Brain microvascular endothelial cell (primary cell): ENCODE measurements at places on chromosomes 7 and 10.

DNA sequence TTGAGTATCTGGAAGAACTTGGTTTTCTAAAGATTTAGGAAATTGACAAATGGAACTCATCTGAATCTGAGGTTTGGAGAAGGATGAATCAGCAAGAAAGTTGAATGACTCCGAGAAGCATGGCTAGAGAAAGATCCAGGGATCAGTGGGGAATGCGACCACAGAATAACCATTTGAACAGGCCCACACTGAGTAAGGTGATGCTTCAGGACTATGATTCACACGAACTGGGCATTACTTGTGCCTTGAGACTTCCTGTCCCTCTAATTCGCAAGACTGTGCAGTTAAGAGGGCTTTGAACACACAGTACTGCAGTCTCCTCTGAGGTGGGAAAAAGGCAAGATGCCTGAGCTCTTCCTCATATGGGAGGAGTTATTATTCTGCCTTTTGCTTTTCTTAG, 395.5 kb upstream of the POM121L12 start:
- no peak for DNase-seq

GRCh38 chr7:4073052-4073451, 609.0 kb upstream of the FOXK1 start:
- DNase-seq = no peak

GRCh38 chr7:39539816-39540215, 26.4 kb upstream of the YAE1 start:
- DNase-seq = no peak

DNA sequence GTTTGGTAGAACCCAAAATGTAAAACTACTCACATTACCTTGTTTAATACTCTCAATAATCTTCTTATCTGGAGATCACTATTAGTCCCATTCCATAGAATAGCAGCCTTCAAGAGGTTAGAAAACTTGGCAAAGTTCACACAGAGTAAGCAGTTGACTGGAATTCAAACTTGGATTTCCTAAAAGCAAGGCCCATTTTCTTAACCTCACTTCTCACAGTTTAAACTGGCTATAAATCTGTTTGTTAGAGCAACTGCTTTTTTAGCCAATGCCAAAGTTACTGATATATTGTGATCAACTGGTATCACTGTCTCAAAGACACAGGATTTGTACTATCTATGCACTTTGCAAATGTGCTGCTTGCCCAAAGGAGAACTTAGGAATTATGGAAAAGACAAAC, 230.2 kb downstream of the THSD7A start:
- no peak for DNase-seq

- DNase-seq = no peak
These were observed 5.3 kb downstream of the PTF1A start for GRCh38 chr10:23197416-23197861.

GRCh38 chr10:100174699-100175677, 10.8 kb downstream of the ERLIN1 start:
- DNase-seq = no peak

GRCh38 chr10:73649876-73650536, 5.8 kb downstream of the SYNPO2L start:
- DNase-seq = no peak

DNA sequence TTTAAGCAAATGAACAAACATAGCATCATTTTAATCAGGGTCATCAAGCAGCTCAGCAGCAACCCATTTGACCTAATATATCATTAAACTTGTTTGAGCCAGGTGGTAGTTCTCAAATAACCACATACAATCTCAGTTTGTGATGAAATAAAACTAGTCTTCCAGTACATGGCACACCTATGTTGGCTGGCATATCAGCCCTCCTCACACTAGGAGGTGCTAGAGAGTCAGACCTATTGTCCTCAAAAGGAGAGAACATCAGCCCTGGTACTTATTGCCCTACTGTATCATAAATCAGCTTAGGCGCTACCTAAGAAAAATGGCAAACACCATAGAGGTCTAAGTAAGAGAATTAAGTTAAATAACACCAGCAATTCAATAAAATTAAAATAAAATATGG, 81.7 kb downstream of the CABCOCO1 start:
- DNase-seq = no peak

DNA sequence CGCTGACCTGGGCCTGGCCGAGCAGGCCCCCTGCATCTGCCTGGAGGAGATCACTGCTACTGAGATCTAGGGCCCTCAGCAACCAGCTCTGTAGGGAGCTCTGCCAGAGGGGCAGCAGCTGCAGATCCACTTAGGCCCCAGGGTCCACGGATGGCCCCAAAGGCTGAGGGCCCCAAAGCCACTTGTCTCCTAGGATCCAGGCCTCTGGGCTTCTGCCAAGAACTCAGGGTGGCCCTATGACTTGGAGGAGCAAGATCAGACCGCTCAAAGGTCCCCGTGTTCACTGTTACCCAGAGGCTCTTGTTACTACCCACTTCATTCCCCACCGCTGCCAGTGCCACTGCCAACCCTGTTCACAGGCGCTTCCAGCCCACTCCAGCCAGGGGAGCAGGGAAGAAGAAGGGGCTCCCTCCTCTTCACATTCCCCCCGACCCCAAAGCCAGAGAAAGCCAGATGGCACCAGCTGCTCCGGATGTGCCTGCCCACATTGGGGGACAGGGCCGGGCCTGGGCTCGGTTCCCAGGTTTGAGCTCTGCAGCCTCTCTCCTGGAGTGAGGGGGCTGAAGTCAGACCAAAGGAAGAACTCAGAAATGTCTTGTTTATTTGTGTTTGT, 7.6 kb downstream of the LZTS2 start:
- no peak for DNase-seq

DNA sequence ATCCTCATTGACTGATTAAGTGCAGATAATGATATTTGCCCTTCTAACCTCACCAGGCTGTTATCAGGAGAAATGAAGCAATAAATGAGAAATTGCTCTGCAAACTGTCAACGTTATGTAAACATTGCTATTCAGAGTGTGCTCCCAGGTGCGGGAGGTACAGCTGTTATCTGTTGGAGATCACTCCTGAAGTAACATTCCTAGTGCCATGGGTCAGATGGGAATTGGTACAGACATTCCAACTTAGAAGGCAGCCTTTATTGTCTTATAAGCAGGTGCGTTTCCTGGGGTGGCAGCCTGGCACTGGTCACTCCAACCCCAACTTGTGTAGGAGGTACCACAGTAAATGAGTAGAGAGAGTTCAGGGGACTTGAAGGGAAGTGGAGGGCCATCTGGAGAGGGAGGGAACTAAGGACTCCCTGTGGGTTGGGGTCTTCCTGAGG, 36.8 kb downstream of the HK1 start:
- no peak for DNase-seq

DNA sequence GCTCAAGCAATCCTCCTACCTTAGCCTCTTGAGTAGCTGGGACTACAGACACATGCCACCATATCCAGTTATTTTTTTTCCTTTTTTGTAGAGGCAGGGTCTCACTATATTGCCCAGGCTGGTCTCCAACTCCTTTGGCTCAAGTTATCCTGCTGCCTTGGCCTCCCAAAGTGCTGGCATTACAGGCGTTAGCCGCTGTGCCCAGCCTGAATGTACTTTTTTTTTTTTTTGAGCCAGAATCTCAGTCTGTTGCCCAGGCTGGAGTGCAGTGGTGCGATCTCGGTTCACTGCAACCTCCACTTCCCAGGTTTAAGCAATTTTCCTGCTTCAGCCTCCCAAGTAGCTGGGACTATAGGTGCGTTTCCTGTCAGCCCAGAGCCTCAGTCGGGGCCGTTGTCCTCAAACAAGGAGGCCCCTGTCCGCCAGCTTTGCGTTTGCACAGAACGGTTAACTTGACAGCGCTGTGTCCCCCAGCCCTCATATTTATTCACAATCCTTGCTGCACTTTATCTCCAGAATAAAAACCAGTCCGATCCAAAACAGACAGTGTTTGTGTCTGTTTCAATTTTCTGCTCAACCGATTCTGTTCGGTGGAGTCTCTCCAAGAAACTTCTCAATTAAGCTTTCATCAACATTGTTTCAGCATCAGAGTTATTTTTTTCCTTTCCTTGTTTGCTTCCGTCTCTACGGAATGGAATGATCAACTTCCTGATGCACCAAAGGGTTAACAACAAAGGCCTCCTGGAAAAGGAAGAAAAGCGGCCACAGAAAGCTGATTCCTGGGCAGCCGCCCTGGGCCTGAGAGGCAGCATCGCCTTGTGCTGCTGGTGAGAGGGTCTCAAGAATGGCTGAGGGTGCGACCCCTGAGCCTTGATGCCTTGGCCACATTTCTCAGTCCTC, 64.5 kb downstream of the PDIA4 start:
- DNase-seq = peak; percentile 7

- DNase-seq = peak; percentile 6
These were observed 677 bp downstream of the SKAP2 start for GRCh38 chr7:26863518-26864308.

GRCh38 chr10:71126432-71126831, 85.9 kb upstream of the UNC5B start:
- DNase-seq = no peak

DNA sequence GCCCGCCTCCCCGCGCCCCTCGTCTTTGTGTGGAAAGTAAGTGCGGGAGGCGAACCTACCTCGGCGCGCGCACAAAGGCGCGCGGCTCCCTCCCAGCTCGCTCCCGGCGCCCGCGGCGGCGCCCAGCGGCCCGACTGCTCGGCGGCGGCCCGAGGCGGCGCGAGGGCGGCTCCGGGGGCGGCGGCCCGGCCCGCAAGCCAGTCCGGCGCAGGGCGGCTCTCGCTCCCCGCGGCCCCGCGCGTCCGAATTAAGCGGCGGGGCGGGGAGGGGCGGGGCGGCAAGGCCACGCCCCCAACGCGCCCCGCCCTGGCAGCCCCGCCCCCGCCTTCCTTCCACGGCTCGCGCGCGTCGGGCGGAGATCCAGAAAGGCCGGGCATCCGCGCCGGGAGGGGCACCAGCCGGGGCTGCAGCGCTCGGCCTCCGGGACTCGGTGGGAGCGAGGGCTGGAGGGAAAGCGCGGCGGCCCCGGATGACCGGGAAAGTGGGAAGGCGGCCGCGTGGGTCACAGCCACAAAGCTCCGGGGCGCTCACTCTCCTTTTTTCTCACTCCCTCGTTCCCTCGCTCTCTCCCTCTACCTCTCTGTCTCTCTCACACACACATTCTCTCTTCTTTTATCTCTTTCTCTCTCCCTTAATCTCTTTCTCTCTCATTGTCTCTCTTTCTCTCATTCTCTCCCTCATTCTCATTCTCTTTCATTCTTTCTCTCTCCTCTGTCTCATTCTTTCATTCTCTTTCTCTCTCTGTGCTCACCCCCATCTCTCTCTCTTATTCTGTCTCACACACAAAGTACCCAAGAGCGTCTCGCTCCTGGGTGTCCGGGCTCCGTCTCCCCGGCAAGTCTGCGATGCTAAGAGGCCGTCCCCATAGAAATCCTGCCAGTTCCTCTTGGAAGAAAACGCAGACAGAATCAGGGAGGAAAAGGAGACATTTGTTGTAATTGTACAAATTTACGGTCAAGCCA, 170.2 kb downstream of the FAM107B start:
- DNase-seq = peak; percentile 25

DNA sequence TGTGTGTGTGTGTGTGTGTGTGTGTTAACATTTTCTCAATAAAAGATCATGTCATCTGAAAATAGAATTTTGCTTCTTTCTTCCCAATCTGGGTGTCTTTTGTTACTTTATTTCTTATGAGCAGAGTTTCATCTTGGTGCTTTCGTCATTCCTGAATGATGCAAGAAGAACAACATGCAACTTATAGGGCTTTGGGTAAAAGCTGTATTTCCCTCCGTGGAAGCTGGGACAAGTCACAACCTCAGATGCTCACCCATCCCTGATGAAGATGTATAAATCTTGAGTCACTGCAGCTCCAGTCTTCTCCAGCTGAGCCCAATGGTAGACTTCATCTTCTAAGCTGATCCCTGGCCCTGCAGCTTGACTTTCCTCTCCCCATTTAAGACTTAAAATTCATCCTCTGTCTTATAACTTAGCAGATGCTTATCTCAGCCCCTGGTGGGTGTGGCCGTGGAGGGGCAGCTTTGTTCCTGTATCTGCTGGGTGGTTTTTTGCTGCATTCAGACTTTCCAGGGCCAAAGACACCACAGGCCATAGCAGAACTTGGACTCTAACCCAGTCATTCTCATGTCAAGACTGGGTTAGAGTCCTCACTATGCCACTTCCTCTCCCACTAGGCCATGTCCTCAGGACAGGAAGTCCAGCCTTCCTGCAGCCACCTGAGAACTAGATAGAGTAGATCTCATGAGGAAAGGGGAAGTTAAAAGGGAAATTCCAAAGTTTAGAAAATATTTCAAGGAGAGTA, 356.4 kb downstream of the TNS3 start:
- DNase-seq = no peak

GRCh38 chr10:99854860-99855259, 72.4 kb downstream of the ABCC2 start:
- DNase-seq = peak; percentile 81

DNA sequence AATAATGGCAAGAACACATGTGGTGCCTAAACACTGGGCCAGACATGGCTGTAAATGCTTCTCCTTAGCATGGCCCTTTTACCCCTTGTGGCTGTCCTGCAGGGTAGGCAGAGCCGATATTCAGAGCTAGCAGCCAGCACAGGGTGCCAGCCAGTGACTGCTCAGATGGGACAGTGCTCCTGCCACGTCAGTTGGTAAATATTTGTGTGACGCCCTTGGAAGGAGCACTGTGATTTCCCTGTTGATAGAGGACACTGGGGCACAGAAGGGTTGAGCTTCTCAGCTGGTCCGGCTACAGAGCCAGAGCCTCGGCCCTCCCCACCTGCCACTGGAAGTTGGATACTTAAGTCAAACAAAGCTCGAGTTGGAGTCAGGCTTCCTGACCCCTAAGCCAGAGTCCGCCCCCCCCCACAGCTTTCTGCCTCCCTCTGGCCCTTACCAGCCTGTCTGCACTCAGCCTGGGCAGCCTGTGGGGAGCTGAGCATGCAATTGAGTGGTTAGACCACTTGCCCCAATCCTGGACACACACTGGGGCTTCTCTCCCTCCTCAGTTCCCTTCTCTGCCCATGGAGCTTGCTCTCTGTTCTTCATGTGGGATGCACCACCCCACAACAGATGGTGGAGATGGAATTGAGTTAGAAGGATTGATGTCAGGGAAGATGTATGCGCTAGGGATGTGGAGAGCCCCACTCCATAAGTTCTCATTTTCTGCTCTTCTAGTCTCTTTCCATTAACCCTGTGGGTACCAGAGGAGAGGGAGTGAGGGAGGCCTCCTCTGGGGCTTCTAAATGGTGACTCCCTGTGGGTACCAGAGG, 350.8 kb downstream of the PLXNA4 start:
- DNase-seq = no peak
